ENCODE measurements at places on chromosomes 2 and 18.

DNA sequence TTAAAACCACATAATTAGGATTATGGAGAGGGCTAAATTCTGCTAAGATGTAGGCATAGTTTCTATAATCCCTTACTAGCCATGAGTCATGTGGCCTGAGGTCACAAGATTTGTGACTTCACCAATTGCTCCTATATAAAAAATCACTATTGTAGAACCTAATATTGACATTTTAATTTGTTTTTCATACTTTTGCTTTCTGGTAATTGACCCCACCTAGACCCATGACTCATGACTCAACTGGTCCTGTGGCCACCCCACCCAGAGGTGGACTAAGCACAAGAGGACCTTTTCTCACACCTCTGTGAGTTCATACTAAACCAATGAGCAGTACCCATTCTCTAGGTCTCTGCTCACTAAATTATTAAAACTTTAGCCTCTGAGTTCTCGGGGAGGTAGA, 1567.5 kb upstream of the LRRTM1 start:
- DNase-seq, result no peak

DNA sequence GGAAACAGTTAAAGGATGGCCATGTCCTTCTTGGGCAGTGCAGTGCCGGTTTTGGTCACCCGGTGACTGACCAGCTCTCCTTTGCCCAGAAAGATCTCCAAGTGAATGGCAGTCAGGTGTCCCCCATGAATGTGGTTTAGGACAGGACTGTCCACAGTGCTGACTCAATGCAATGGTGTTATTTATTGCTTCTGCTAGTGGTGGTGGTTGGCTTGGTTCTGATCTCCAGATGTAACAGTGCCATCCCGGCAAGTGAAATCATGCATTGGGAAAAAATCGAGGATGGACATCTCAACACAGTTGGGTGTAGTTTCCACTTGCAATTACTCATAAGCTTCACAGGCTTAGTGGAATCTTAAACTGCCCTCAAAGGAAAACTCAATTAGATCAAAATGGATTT, 81.9 kb downstream of the TGOLN2 start:
- no peak for DNase-seq

DNA sequence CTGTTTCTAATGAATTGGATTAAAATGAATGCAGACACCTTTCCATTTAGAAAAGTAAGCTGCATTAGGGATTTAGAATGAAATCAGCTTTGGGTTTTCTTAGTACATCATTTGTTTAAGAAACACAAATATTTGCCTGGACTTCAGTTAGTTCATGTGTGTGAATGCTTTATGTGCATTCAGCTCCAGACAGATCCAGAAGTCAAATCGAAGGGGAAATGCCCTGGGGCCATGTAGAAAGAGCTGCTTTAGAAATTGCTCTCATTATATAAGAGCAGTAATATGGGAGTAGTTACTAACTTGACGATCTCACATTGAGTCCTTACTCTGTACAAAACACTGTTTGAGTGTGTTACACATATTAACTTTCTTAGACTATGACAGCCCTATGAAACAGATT, 88.0 kb upstream of the TTC39C start:
- DNase-seq, result no peak

DNA sequence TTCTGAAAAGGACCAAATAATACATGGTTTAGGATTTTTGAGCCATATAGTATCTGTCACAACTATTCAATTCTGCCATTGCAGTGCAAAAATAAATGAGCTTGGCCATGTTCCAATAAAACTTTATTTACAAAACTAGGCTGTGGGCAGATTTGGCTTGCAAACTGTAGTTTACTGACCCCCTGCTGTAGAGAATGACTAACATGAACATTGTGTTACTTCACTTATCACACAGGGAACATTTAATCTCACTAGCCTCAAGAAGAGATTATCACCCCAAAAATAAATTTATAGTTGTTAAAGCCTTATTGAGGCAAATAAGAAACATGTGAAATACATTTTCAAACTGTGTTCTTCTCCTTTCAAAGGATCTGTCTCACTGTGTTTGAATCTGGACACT, 766.2 kb downstream of the MBD2 start:
- DNase-seq, result no peak

DNA sequence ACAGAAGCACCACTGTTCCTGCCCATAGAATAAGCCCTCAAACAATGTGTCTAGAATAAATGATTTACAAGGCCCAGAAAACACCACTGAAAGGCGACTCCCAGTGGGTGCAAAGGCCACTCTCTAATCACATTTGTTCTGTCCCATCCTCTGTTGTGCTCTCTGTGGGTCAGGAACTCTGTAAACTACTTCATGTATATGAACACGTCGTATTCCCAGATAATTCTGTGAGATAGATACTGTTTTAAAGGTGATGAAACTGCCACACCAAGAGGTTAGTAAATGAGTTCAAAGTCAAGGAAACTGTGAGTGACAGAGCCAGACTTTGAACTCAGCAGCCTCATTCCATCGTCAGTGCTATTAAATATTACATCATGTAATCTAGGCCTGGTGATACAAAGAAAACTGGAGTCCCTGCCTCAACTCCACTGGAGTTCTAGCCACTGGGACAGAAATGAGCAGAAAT, 269.7 kb upstream of the DCC start:
- no peak for DNase-seq

DNA sequence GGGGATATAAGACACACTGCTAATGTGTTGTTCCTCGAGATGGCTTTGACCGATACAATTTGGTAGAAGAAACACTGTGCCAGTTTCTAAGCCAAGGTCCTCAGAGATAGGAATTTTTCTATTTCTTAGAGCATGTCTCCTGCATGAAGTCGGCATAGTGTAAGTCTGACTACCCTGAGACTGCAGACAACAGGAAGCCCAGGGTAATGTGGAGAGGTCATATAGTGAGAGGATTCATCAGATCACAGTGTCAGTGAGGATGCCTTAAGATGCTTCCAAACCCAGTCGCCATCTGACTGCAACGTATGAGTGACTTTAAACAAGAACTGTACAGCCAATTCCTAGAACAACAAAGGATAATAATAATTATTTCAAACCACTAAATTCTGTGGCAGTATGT, 818.3 kb upstream of the GYPC start:
- DNase-seq, result no peak

GRCh38 chr2:73759904-73760303, 20.0 kb downstream of the DUSP11 start:
- no peak for DNase-seq

GRCh38 chr2:159715451-159715850, 3.1 kb downstream of the MARCHF7 start:
- DNase-seq, result no peak

DNA sequence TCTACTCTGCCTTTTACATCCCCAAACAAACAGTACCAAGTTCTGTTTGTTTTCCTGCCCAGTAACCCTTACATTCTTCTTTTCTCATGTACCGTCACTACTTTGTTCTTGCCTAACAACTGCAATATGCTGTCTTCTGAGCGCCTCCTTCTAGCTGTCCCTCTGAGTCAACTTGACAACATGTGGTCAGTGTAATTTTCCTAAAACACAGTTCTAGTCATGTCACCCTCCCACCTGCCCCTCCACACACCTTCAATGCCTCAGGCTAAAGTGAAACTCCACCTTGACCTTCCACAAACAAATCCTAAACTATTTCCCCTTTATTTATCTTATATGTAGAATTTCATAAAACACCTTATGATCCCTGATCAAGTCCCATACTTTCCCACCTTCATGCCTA, 124.6 kb upstream of the CD302 start:
- no peak for DNase-seq

GRCh38 chr2:65015731-65016130, 26.5 kb downstream of the SLC1A4 start:
- no peak for DNase-seq

DNA sequence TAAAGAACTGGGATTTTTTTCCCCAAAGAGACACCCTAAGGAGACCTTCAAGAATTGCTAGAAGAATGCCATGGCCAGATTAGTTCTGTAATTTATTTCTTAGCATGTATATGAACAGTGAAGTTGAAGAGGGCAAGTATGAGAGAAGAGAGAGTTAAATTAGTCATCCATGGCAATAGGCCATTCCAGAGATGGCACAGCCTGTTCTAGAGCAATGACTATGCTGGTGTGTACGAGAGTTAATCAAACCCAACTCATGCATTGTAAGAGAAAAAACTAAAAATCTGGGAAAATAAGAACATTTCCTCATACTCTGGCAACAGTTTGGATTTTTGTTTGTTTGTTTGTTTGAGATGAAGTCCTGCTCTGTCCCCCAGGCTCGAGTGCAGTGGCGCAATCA, 112.1 kb upstream of the PIK3C3 start:
- DNase-seq, result no peak

GRCh38 chr18:78892177-78892576, 87.4 kb upstream of the SALL3 start:
- no peak for DNase-seq

GRCh38 chr18:38413193-38413592, 847.6 kb upstream of the CELF4 start:
- DNase-seq, result no peak

GRCh38 chr2:231364061-231364460, 31.4 kb upstream of the B3GNT7 start:
- DNase-seq, result no peak

DNA sequence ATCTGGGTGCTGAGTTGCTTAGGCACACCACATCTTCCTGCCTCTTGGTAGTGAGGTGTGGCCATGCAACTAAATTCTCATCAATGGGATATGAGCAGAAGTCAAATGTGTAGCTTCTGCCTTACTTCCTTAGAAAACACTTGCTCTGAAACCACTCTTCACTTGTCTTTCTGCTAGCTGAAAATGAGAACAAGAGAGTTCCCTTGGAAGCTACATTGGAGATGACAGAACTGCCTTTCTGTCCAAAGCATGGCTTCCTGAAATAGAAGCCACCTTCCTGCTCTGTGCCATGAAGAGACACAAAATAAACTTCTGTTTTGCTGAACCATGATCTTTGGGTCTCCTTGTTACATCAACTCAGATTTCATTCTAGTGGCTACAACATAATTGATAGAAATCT, 659.9 kb downstream of the IRS1 start:
- DNase-seq, result no peak

DNA sequence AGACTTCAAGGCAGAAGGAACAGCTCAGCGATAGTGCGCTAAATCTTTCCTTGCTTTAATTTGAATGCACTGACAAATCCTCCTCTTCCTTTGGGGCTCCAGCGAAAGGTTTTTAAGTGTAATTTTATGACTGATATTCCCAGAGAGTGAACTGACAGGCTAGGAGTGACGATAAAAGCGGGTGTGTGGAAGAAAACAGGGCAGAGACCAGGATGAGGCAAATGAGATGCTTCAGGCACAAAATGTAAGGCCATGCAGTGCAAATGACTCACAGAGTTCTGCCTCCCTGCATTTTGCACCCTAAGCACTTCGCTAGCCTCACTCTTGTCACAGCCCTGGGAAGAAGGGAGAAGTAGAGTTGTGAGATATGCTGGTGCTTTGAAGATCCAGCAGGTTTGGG, 14.7 kb downstream of the KLHL23 start:
- no peak for DNase-seq

GRCh38 chr2:144519934-144520731, at the start of gene ZEB2:
TSS of gene ZEB2 (minus strand) at chr2:144520119. CDS start at chr2:144517350, 2,769 bp downstream.
- DNase-seq, result no peak

GRCh38 chr2:172896661-172897081, 161.0 kb downstream of the RAPGEF4 start:
- DNase-seq, result no peak

GRCh38 chr18:78965917-78966792, 13.5 kb upstream of the SALL3 start:
- DNase-seq, result no peak

DNA sequence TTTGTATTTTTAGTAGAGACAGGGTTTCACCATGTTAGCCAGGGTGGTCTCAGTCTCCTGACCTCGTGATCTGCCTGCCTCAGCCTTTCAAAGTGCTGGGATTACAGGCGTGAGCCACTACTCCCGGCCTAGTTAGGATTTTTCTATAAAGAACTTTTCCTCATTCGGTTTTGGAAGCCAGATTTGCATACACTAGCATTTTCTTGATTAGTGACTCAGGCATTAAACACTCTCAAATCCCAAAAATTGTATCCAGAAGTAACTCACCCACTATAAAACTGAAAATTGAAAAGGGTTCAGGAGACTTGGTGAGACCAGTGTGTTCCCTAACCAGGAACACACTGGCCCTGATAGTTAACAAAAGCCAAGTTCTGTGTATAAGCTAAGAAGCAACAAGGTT, 25.2 kb downstream of the EIF2AK3 start:
- DNase-seq, result no peak

DNA sequence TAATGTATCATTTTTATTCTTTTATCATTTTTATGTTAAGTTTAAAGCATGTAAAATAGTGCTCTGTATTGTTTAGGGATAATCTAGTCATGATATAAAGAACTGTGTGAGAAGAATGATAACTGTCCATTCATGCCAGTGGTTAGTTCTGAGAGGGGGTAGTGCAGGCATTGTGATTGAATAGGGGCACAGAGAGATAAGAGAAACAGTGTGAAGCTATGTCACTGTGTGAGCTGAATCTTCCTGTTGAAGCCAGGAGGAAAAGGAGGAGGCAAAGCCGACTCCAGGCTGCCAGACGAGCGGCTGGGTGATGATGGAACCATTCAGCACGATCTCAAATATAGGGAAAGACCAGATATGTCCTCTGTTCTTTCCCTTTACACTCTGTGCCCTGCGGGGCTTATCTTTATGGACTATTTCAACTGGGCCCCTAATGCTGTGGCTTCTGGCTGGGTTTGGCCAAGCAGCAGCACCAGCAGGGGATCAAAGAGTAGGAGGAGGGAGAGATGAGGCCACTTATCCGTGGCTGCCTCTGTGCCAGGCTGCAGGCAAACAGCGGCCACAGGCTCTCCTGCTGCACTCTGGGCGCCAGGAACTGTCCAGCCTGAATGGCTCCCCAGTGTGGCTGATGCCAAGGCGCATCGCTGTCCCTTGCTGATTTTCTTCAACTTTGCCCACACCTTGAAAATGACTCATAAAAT, 128.0 kb downstream of the SPP2 start:
- no peak for DNase-seq

- no peak for DNase-seq
These were observed 308.5 kb downstream of the GBX2 start for GRCh38 chr2:235859651-235860050.

DNA sequence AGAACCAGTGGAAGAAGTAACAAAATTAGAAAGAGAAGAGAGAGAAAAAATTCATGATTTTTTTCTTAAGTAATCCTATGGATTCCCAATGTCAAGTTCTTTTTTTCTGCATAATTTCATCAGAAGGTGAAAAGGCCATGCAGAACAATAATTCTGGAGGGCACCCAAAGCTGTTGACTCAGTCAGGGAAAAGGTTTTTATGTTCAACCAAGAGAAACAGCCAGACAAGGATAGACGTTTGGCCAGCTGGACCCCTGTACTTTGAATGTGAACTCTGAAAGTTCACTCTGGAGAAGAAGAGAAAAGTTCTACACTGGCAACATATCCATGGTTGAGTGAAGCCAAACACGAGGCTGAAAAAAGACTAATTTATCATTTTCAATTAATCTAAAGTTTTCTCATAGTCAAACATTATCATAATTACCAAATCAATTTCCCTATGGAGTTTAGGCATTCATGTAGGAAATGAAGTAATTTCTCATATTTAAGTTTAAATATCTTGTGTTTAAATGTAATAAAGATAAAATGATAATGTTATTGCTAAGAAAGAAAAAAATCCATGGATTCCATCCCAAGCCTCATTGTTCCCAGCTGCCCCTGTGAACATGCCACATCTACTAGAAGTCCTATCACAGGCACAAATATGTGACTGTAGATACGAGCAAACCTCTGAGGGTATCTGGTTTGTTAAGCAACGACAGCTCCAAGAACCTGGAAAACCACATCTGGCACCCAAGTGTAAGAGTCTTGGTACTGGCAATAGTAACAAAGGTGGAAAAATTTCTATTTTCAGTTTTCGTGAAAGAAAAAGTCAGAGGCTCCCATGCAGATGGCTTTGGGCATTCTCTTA, 742.7 kb upstream of the ACVR2A start:
- no peak for DNase-seq
